H1 (cell line): ENCODE measurements at places on chromosomes 6 and 20.

GRCh38 chr6:134637847-134638437, 312.0 kb downstream of the ALDH8A1 start:
- no peak for DNase-seq

GRCh38 chr20:48142516-48142773, 357.2 kb upstream of the SULF2 start:
- no peak for DNase-seq

- DNase-seq, result no peak
Observed at GRCh38 chr6:142914937-142915697, 29.9 kb downstream of the HIVEP2 start.

GRCh38 chr20:51634877-51635276, 92.4 kb upstream of the NFATC2 start:
- no peak for DNase-seq

DNA sequence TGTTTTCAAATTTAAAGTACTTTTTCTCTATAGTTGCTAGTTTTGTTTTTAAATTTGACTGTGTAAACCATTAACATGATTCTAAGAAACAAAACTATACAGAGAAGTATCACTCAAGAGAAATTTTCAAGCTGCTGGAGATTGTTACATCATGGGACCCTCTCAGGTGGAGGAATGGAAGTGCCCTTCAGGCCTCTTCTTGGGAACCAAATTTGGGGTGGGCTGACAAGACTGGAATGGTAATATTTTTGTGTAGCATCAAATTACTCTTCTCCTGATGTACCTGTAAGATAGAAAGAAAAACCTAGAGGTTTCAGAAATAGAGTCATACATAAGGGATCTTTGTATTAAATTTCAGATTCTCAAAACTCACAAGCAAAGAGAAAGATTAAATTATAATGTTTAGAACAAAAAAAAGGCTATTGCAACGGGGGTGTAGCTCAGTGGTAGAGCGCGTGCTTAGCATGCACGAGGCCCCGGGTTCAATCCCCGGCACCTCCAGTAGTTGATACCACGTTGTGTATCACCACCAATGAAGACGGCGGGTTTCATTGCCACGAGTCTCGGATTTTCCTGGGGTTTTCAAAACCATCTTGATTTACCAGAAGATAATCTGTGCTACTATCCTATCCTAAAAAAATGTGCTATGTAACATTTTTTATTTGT, 193.7 kb downstream of the GPX5 start:
- peak; percentile 88 for DNase-seq

- DNase-seq, result no peak
Observed at GRCh38 chr6:139392794-139393193, 18.3 kb upstream of the CITED2 start.

DNA sequence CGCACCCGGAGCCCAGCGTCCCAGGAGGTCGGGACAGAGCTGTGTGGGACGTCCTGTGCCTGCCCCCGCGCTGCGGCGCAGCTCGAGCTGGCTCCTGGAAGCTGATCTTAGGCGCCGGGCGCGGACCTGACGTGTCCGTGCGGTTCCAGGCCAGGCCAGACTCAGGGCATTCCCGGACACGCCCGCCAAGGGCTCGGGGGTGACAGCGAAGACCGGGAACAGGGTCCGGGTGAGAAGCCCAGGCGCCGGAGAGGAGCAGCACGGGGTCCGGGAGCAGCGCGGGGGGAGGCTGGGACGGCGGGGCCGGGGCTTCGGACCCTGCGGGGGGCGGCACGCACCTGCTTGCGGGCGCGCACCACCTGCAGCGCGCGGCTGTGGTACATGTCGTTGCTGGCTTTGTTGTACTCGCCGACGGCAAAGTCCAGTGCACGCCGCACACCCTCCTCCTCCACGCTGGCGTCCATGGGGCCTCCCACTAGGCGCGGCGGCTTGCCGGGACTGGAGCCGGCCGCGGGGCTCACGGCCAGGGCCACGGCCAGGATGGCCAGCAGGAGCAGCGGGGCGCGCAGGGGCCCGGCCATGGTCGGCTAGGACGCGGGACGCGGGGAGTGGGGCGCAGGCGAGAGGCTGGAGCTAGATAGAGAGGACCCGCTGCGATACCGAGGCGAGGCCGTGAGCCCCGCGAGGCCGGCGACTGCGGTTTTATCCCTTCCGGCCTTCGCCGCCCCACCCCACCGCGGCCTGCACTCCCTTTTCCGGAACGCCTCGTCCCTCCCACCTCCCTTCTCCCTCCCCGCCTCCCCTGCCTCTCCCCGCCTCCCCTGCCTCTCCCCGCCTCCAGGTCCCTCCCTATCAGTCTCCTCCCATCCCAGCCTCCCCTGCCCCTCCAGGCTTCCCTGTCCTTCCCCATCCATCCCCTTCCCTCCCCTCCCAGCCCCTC, at the start of gene CST3:
Gene CST3 (minus strand): TSS at position 674 of the 940 bp plus-strand sequence. CDS start 93 bp downstream, at position 581.
- peak; percentile 83 for DNase-seq

- no peak for DNase-seq
Observed at GRCh38 chr20:13883425-13883824, 98.6 kb downstream of the NDUFAF5 start.

GRCh38 chr6:156848123-156848522, 70.9 kb downstream of the ARID1B start:
- DNase-seq, result no peak

DNA sequence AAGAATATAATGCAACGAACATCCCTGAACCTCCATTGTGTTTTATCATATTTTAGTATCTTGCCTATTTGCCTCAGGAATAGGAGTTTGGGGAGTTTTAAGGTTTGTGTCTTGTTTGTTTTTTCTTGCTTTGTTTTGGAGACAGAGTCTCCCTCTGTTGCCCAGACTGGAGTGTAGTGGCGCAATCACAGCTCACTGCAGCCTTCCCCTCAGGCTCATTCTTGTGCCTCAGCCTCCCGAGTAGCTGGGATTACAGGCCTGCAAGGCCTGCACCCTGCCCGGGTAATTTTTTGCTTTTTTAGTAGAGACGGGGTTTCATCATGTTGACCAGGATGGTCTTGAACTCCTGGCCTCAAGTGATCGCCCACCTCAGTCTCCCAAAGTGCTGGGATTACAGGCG, 63.3 kb upstream of the CARMIL1 start:
- DNase-seq, result no peak

DNA sequence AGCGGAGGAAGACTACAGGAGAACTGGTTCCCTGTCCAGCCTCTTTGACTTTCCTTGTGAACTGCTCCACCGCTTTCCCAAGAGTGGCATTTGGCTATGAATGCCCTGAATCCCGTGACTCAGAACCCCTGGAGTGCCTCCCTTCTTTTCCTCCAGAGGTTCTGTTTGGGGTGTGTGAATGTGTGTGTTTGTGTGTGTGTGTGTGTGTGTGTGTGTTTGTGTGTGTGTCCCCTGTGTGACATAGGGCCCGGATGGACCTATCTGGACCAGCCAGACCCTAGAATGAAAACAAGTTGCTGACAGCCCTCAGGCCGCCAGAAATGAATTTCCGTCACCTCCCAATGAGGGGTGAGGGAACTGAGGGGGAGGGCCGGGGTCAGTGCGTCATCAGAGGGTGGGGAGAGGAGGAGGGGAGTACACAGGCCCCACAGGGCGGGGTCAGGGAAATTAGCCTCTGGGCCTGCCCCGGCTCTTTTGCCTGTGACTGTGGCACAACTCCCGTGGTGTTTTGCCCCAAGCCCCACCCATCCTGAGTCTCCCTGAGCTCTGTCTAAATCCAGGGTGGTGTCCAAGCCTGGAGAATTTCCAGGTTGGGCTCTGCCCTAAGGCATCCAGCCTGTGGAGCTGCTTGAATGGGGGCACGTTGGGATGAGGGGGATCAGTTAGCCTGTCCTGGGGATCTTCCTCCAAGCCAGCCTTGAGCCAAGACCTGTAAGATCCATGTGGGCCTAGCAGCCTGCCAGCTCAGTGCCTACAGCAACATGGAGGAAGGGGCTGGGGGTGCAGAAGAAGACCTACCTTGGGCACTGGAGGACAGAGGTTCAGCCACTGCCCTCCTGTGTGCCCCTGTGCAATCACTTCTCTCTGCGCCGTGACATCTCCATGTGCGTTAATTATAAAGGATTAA, 15.2 kb upstream of the MRPS18A start:
- peak; percentile 91 for DNase-seq

GRCh38 chr6:24126586-24127192, 674 bp downstream of the NRSN1 start:
- peak; percentile 75 for DNase-seq

- no peak for DNase-seq
Observed at GRCh38 chr6:124026694-124027093, 223.0 kb downstream of the NKAIN2 start.

- DNase-seq, result no peak
Observed at GRCh38 chr20:10671221-10671918, 2.4 kb downstream of the JAG1 start.

- no peak for DNase-seq
Observed at GRCh38 chr6:79005024-79005423, 73.0 kb downstream of the PHIP start.
